Activated CD8-positive, alpha-beta memory T cell treated with anti-CD3 and anti-CD28 coated beads for 4 hours (primary cell): ENCODE measurements at places on chromosomes 4 and X.

GRCh38 chr4:3526456-3526855 lies 5.8 kb downstream of the LRPAP1 start:
- DNase-seq, result no peak

GRCh38 chr4:7256984-7257810 lies 64.9 kb downstream of the SORCS2 start:
- DNase-seq, result no peak

DNA sequence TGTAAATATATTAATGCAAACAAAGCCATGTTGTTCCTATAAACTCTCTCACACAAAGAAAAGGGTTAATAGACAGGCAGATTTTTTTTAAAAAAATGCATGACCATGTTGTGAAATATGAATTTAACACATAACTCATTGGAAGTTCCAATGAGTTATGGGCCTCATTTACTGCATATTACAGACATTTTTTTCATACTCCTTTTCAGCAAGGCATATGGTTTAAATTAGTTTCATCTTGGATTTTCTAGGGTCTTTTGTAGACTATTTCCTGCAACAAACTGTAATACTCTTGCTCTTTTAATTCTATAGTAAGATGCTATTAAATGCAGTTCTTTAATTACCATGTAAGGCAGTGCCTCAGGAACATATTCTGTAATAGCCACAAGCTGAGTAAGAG lies 323.1 kb downstream of the GBA3 start:
- no peak for DNase-seq

DNA sequence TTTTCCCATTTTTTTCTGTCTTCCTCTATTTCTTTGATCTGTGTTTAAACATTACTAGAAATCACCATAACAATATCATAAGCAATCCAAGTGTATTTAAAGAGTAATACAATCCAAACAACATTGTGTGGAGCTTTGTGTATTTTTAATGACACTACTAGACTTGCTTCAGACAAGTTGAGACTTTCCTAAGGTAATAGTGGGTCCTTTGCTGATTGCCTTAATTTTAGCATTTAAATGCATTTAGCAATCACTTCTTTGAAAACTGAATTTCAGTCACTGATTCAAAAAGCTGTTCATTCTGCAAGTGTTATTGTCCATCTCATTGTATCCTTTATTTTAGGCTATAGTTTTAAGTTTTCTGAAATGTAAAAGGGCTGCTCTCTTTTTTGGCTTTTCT lies 804.8 kb downstream of the ADGRL3 start:
- no peak for DNase-seq

DNA sequence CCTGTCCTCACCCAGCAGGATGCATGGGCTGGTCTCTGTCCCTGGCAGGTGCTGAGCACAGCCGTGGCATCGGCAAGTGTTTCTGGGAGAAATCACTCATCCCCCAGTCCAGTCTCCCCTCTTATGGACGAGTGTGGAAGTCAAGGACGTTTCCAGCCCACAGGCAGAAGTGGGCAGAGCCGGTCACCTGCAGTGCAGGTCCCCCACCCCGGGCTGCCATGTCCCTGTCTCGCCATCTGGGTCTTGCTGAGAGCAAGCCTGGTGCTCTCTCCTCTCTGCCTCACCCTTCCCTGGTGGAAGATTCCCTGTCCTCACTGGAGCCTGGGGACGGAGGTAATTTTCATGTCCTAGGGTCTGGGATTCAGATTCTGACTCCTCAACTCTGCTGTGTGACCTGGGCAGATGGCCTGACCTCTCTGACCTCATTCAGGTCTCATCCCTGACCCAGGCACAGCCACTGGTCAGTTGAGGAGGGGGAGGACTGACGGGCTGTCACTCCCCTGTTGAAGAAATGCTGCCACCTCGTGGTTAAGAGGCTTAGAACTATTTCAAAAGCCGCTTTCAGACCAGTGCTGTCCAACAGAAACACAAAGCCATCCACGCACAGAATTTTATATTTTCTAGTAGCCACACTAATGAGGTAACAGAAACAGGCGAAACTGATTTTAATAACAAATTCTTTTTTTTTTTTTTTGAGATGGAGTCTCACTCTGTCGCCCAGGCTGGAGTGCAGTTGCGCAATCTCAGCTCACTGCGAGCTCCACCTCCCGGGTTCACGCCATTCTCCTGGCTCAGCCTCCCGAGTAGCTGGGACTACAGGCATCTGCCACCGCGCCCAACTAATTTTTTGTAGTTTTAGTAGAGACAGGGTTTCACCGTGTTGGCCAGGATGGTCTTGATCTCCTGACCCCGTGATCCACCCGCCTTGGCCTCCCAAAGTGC lies 1.8 kb downstream of the CPZ start:
- no peak for DNase-seq

DNA sequence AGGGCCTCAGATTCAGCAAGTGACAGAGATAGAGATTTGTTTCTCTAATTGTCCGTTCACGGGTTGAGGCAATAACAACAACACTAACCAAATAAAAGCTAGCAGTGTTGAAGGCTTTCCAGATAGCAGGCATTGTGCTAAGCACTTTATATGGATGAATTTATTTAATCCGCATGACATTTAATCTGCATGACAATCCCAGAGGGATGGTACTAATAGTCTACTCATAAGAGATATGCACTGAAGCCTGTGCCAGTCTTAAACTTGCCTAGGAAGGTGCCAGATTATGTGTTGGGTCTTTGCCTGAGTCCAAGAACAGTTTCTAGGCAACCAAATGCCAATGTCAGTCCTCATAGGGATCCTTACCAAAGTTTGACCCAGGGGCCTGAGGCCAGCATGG lies 37.7 kb upstream of the FAT1 start:
- no peak for DNase-seq

GRCh38 chr4:105624530-105624929 lies 72.1 kb downstream of the ARHGEF38 start:
- no peak for DNase-seq

DNA sequence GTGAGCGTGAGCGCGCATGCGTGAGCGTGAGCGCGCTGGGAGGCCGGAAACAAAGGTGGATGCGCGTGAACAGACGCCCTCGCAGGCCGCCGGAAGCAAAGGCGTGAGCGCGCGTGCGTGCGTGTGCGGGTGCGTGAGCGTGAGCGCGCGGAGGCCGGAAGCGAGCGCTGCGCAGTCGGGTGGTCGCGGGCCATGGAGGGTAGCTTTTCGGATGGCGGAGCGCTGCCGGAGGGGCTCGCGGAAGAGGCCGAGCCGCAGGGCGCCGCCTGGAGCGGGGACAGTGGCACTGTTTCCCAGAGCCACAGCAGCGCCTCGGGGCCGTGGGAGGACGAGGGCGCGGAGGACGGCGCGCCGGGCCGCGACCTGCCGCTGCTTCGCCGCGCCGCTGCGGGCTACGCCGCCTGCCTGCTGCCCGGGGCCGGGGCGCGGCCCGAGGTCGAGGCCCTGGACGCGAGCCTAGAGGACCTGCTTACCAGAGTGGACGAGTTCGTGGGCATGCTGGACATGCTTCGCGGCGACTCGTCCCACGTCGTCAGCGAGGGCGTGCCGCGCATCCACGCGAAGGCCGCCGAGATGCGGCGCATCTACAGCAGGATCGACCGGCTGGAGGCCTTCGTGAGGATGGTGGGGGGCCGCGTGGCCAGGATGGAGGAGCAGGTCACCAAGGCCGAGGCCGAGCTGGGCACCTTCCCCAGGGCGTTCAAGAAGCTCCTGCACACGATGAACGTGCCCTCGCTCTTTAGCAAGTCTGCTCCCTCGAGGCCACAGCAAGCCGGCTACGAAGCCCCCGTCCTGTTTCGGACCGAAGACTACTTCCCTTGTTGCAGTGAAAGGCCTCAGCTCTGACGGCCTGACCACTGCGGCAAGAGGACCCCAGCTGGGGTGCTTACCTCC lies at the start of gene BLOC1S4:
TSS of gene BLOC1S4 (plus strand) at position 157 of the 894 bp plus-strand sequence. CDS start at position 193, 36 bp downstream.
- DNase-seq, result peak; percentile 75

DNA sequence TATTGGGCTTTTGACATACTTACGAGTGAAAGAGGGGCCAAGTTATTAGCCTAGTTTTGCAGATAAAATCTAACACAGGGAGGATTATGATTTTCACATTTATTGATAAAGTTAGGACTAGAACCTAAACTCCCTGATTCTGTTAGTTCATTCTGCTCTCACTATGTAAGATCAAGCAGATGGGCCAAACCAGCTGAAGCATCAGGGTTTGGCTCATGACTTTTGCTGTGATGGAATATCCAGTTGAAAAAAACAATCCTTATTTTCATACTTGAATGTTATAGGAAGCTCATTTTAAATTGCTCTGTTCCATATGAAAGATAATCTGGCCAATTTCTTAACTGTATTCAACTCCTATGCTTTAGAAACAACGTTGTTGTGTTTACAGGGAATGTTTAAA lies 21.2 kb downstream of the SPRY1 start:
- no peak for DNase-seq

- no peak for DNase-seq
Observed at GRCh38 chr4:99379571-99379970, 27.0 kb upstream of the ADH1C start.

- no peak for DNase-seq
Observed at GRCh38 chrX:150694738-150695410, 1.7 kb downstream of the MTMR1 start.

GRCh38 chr4:112502871-112503270 lies 13.1 kb downstream of the NEUROG2 start:
- no peak for DNase-seq

GRCh38 chr4:106530024-106530361 lies 161.4 kb upstream of the GIMD1 start:
- DNase-seq, result no peak

DNA sequence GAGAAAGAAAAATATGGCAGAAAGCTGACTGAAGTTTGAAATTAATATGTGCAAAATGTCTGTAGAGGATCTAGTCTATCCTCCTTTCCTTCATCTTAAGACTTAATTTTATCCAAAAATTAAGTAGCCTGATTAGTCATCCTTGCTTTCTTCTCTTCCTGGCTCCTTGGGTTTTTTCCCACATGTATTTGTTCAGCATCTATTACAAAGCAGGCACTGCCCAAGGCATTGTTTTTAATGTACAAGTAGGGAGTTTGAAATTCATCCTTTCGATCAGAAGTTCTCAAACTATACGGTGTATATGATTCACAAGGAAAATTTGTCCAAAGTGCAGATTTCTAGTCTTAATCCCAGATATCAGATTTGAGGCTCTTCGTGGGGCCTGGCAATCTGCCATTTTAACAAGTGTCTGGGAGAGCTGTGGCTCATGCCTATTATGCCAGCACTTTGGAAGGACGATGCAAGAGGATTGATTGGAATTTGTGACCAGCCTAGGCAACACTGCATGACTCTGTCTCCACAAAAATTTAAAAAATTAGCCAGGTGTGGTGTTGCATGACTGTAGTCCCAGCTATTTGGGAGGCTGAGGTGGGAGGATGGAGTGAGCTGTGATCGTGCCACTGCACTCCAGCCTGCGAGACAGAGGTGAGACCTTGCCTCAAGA lies 19.4 kb upstream of the YTHDC1 start:
- no peak for DNase-seq

GRCh38 chr4:81651243-81651899 lies 179.7 kb upstream of the RASGEF1B start:
- no peak for DNase-seq

DNA sequence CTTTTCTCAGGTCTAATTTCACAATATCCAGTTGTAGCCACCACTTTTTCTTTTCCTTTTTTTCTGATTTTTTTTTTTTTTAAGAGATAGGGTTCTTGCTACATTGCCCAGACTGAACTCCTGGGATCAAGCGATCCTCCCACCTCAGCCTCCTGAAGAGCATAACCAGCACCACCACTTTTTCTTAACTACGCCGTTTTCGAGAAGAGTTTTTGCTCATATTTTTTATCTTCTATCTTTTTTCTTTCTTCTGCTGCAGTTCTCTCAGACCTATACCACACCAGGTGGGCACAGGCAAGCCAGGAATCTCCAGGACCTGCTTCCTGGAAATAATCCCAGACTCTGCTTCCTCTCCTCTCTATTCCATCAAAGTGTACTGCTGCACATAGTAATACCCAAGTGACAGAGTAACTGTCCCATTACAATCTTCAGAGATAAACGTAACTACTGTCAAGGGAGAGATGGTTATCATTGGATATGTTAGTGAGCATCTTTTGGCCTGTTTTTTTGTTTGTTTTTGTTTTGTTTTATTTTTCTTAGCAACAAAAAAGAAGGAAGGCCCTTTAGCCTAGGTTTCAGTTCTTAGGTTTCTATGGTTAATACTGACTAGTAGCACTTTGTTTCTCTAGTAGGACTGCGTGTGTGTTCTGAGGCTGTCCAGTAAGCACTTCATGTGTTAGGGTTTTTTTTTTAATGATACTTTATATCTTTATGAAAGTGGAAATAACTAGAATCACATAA lies 59.2 kb upstream of the TXK start:
- no peak for DNase-seq
